Activated T-cell treated with anti-CD3 and anti-CD28 coated beads, Interleukin-2, amount 50 U/mL, for 72 hours (primary cell): ENCODE measurements at places on chromosomes 16 and 17.

- no peak for DNase-seq
These were observed 66.7 kb downstream of the CCDC182 start for GRCh38 chr17:57678393-57678792.

GRCh38 chr17:41324180-41325075 is 8.9 kb upstream of the KRTAP17-1 start:
- DNase-seq: no peak

- no peak for DNase-seq
These were observed 3.9 kb upstream of the LPO start for GRCh38 chr17:58234512-58234911.

GRCh38 chr16:70455910-70456309 is 1.5 kb downstream of the FCSK start:
- no peak for DNase-seq

GRCh38 chr17:19574956-19575355 is 41.3 kb downstream of the SLC47A1 start:
- DNase-seq: no peak

GRCh38 chr17:48295362-48296288 is 134.4 kb downstream of the SKAP1 start:
- no peak for DNase-seq

DNA sequence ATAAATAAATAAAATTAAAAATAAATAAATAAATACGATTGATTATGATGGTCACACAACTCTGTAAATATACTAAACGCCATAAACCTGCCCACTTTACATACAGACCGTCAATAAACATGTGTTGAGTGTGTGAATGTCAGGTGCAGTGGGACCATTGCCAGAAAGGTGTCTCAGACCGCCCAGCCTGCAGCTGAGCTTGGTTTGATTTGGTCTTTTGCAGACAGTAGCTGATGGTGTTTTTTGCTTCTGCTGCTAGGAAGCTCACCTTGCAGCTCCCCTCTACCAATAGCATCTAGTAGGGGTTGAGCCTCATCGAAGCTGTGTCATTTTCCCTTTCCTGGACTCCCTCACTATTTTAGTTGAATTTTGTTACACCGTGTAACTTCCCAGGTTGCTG is 23.5 kb downstream of the UBALD1 start:
- no peak for DNase-seq

DNA sequence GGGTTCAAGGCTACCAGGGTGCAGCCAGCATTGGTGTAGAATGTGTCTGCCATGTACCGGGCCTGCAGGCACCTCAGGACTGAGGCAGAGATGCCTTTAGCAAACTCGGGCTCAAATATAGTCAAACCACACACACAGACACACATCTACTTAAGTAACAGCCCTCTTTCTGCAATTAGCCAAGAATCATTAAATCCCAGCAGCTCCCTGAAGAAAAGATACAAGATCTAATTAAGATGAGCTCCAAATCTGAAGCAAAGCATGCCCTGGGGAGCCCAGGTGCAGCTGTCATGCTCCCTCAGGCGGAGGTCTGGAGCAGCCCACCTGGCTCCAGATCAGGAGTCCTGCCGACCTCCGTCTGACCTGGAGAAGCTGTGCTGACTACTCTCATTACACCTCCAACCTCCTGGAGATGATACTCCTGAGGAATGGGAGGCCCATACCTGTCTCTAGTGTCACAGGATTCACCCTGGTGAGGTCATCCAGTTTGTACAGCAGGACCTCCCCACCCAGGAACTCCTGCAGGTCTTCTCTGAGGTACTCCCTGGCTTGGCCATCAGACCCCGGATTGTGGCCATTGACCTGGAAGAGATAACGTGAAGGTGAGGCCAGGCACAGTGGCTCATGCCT is 6.9 kb downstream of the MYO19 start:
- no peak for DNase-seq

- no peak for DNase-seq
These were observed 19.8 kb downstream of the HNF1B start for GRCh38 chr17:37725021-37725595.

DNA sequence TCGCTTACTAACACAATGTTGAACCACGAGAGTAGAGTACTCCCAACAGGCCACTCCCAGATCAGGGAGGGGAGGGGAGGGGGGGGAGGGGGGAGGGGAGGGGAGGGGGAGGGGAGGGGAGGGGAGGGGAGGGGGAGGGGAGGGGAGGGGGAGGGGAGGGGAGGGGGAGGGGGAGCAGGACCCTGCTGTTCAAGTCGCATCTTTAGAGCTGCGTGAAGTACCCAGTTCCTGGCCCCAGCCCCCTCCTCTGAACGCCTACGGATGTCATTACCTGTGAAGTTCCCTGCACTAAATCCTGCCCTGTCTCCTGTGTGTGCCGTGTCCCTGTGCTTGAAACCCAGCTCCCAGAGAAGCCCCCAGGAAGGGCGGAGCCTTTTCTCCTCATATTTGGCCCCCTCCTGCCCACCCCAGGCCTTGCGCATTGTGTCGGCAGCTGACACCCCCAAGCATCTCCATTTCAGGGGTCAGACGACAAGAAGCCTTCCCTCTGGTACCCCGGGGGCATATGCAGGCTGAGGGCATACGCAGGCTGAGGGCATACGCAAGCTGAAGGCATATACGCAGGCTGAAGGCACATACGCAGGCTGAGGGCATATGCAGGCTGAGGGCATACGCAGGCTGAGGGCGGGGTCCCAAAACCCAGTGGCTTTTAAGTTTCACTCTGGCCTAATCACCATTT is 330.2 kb downstream of the C16orf95 start:
- no peak for DNase-seq

DNA sequence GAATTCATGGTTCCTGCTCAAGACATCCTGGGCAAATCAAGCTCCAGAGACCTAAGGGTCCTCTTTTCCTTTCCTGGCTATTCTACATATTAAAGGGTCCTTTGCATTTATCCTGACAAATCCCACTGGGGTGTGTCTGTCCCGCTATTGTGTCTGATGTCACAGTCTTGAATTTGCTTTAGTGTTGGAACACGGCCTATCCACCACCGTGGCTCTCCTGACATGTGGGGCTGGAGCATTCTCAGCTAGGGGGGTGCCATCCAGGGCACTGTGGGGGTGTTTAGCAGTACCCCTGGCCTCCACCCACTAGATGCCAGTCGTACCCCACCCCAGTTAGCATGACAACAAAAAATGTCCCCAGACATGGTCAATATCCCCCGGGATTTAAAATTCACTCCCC is 92.9 kb downstream of the IRF8 start:
- no peak for DNase-seq

DNA sequence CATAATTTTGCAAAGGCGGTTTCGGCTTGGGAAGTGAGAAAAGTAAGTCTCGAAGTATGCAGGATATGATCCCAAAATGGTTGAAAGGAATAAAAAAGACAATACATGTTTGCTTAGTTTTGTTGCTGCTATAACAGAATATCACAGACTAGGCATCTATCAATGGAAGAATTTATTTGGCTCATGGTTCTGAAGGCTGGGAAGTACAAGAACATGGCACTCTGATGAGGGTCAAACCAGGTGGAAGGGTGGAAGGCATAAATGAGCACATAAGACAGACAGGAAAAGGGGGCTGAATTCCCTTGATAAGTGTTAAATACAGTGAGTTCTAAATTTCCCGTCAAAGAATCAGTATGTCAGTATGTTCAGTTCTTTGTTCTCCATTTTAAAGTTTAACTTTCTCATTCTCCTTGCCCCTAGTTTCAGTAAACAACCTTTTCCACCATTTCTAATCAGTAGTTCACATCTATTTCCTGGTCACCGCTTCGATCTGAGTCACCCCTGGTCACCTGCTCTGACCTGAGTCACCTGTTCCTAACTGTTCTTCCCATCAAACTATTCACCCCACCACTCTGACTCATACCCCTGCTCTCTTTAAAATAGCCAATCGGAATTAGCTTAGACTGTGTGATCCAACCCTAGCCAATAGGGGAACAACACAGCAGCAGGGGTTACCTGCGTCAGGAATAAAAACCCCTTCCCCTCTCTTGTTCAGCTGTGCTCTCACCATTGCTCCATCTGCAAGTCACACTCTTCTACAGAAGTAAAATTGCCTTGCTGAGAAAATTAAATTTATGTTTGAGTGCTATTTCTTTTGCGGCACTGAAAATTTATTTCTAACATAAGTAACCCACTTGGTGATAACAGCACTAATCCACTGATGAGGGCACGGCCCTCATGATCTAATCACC is 240.8 kb downstream of the STX8 start:
- no peak for DNase-seq

GRCh38 chr17:19248928-19249574 is 11.9 kb downstream of the EPN2 start:
- no peak for DNase-seq

GRCh38 chr17:15432807-15433611 is 34.4 kb downstream of the CDRT4 start:
- no peak for DNase-seq

DNA sequence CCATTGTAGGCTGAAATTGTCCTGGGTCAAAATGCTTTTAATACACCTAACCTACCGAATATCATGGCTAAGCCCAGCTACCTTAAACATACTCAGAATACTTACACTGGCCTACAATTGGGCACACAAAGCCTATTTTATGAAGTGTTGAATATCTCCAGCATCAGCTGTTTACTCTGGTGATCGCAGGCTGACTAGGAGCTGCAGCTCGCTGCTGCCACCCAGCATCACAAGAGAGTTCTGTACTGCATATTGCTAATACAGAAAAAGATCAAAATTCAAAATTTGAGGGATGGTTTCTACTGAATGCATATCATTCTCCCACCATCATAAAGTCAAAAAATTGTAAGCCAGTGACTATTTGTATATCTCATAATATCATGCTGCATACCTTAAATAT is 55.3 kb downstream of the ULK2 start:
- DNase-seq: no peak

DNA sequence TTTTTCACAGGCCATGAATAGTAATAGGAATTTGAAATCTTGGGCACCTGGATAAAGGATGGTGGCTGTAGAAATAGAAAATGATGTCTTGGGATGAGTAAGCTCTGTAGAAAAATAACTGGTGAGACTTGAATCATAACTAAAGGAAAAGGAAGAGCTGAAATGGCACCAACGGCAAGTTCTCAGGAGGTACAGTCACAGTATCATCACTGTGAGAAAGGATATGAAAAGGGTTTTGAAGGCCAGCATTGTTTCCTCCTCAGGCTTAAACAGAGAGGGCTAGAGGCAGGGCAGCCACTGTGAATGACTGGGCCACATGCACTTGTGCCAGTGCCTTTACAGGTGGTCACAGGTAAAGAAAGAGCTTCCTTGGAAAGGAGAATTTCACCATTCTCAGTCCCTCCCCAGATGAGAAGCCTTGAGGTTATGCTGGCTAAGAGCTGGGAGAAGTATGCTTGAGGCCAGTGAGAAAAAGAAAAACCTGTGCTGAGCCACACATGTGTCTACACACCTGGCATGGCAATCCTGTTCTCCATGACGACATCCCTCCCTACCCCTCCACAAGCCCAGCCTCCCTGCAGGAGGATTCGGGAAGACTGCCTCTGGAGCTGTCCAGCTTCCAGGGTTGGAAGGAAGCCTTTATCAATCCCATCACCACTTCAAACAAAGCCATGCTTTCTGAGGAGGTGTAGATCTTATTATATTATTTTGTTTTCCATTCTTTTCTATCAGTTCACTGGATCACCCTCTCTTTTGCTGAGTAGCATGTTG is 3.8 kb upstream of the ANKFN1 start:
- DNase-seq: no peak
